Cardiac septum (tissue), 1 donor: ENCODE measurements at places on chromosomes 5 and 9.

- no peak for DNase-seq
Measured at GRCh38 chr9:95027914-95028852, 289.3 kb downstream of the FANCC start.

DNA sequence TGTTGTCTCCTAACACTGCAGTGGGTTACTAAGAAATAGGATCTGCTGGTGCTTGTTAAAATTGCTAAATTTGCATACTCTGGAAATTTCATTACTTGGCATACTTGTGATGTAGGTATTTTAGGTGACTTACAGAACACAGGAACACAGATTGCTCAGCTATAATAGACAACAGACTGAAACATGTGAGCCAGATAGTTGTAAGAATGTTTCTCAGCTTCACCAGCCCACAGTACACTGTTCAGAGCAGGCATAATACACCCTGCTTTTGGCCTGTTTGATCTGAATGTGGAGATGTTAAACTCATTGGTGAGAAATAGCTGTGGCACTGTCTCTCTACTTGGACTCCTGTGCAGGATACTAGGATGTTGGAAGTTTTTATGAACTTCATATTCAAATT, 275.7 kb downstream of the CSNK1G3 start:
- no peak for DNase-seq

GRCh38 chr5:143682929-143683386, 129.0 kb upstream of the HMHB1 start:
- DNase-seq, result no peak

GRCh38 chr5:164336906-164337305, 831.5 kb downstream of the MAT2B start:
- no peak for DNase-seq

GRCh38 chr5:139601429-139601828, 40.3 kb downstream of the UBE2D2 start:
- no peak for DNase-seq
